ENCODE measurements at places on chromosomes 3 and 15. TPM values are rescaled to one million over a fixed set of nuclear protein-coding genes. Genes with fewer than 3 reads are reported as not detected.

- DNase-seq, result no peak
These were observed 59.8 kb downstream of the AGTR1 start for GRCh38 chr3:148757238-148758215.

DNA sequence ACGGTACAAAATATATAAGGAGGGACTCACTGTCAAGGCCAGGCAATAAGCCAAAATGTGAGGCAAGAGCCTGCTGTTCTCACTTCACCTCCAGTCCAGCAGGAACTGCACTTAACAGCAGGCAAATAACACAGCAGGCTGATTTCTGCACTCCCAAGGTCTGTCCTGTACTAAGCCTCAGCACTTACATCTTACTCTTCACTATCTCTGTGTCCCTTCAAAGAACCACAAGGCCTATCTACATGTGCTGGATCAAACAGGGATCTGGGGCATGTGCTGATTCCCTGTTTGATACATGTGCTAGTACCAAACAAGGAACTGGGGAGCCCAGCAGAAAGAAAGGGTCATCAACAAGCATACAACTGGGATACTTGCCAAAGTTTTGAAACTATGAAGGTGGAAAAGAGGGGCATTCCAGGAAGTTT lies 22.2 kb downstream of the UACA start:
- DNase-seq, result no peak

DNA sequence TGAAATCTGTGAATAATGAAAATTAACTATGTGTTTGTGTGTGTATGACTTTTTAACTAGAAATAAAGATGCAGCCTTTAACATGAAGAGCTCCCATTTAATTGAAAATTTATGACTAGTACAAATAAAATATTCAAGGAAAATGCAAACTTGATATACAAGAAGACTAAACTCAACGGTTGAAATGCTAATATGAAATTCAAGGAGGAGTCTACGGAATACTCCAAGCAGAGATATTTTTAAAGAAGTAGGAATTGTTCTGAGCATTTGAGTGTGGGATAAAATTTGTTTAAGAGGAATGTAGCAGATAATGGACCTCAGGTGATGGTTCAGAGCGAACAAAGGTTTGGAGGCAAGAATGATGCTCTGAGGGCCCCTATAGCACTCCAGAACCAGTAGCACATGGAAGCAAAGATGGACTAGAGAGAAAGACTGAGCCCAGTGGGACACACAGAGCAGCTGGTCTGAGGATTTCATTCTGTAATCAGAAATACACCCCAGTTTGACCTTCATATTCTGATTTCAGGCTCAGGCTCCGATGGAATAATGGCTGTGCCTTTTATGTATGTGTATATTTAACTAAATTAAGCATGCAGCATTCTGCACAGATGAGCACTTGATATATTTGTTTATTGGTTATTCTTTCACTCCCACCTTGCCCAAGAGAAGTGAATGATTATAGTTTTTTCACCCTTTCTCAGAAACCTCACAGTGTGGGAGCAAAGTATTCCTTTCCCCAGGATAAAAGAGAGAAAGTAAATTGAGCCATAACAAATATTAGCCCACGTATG lies 227.1 kb downstream of the ZPLD1 start:
- no peak for DNase-seq

DNA sequence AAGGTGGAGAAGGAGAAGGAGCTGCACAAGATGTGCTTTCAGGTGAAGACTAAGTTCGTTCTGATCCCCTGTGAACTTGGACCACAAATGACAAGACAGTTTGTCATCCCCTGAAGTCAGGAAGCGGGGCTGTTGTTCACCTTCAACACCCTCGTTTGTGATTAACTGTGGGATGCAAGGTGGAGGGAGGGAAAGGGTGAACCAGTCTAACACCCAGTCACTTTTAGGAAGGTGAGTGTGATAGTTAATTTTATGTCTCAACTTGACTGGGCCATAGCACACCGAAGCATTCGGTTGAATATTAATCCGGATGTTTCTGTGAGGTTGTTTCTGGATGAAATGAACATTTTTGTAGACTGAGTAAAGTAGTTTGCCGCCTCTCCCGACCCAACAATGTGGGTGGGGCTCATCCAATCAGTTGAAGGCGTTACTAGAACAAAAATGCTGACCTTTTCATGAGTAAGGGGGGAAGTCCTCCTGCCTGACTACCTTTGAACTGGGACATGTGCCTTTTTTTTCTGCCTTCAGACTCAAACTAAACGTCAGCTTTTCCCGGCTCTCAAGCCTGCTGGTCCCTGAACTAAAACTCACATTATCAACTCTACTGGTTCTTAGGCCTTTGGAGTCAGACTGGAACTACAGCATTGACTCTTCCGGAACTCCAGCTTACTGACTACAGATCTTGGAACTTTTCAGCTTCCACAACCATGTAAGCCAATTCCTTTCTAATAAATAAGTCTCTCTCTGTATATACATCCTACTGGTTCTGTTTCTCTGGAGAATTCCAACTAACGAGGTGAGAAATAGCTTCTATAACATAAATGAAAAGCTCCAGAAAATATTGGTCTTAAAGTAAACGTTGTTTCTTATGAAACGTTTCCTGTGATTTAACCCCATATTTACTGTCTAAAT lies 264.0 kb upstream of the SLITRK3 start:
- DNase-seq, result no peak

DNA sequence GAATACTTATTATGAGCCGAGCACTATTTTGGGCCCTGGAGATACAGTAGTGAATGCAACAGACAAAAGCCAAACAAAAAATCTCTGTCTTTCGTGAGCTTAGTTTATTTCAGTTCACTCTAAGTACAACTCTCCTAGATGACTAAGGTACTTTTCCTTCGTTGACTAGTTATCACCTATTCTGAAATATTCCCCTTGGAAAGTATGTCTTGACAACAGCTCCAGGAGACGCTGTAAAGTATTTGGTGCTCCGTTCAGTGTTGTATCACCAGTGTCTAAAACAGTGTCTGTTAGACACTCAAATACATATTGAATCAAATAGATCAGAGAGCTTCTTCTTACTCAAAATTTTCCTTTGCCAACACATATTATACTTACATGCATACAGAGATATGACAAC lies 119.6 kb downstream of the TFDP2 start:
- no peak for DNase-seq

- DNase-seq, result no peak
These were observed 209.3 kb upstream of the FEZF2 start for GRCh38 chr3:62582495-62583172.

DNA sequence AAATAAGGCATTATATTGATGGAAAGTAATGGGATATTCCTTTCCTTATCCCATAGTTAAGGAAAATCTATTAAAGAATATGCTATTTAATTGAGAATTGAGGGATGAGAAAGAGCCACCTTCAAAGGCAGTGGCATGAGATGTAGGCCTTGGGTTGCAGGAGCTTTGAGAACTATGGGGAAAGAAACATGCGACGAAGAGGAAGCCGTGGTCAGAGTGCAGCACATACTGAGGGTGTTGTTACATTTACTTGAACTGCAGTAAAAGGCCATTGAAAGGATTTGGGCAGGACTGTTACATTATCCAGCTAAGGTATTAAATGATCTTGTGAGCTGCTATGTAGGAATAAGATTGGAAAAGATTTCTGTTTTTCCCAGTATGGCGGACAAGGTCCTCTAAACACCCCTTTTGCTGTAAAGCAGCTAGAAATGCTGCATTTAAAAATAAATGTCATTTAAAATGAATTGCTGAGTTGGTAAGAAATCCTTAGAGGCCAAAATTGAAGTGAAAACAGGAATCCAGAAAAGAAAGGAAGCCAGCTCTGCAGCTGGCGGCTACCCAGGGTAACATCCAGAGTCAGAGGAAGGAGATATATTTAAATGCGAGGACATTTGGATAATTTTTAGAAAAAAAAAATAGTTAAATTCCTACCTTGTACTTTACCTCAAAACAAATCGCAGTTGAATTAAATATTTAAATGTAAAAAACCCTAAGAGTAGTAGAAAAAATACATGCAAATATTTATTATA lies 61.7 kb downstream of the IL1RAP start:
- DNase-seq, result no peak

DNA sequence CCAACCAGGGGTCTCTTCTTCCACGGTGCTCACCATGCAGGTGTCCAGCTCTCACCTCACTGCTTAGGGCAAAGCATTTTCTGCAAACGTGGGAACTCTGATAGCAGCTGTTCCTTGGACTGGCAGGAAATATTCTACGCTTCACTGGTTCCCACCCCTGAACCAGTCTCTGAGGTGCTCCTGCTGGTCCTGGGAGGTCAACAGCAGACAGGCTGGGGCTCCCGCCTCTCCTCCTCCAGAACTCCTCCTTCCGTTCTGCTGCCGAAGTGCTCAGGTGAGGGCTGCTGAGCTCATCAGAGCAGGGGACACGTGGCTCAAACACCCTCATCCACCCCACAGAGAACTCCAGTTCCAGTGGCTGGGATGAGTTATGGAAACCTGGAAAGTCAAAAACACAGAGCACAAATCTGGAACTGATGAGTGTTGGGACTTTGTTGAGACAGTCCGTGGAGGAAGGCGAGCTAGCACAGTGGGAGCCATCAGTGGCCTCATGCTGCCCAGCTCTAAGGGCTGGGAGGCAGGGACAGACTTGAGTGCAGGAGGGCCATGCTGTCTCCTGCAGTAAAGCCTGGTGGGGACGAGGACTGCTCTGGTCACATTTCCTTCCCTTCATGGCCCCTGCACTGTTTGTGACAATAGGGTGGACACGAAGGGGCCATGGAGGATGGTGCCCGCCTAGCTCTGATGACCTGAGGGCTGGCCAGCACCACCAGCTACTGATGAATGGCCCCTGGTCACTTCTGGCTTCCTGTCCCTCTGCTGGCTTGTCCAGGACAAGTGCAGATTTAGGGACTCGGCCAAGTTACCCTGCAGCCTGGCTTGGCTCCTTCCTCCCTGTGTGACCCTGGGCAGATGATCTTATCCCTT lies 137.8 kb downstream of the KLF13 start:
- no peak for DNase-seq

Gene KNG1
- total RNA-seq, result not detected

Gene POLG
- total RNA-seq, result 57.7 TPM
